ACHN (cell line): ENCODE measurements at places on chromosomes 5 and 9.
A peak's percentile ranks its signal among the peaks of the same experiment; 100 is the strongest.

DNA sequence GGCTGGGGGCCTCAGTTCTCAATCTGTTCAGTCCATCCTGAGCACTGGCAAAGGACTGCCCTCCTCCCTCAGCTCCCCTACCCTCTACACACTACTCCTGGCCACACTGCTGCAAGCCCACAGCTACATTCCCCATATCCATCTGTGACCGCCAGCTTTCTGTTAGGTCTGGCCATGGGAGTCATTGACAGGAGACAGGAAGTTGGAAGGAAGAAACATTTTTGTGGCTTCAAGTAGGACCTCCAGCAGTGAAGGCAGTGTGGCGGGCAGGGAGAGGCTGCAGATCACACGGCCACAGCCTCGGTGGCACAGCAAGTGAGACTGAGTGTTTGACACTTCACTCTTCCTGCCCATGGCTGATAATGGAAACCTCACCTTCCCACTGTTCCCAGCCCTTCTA lies 55.9 kb downstream of the SECISBP2 start:
- peak; percentile 31 for DNase-seq

DNA sequence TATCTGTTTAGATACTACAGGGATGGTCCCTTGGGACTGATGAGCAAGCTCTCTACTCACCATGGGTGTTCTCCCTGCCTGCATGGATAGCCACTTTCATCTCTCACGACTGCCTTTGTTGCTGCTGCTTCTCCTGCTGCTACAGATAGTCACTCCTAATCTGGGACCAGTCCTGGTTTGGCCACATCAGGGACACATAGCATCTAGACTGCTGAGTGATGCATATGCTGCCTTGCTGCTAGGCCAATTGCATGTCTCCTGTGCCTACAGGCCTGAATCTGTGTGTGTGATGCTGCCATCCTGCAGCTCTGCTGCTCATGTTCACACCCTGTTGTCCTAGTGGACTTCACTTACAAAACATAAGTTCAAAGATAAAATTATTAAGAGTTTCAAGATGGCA lies 297.1 kb downstream of the HCN1 start:
- no peak for DNase-seq

DNA sequence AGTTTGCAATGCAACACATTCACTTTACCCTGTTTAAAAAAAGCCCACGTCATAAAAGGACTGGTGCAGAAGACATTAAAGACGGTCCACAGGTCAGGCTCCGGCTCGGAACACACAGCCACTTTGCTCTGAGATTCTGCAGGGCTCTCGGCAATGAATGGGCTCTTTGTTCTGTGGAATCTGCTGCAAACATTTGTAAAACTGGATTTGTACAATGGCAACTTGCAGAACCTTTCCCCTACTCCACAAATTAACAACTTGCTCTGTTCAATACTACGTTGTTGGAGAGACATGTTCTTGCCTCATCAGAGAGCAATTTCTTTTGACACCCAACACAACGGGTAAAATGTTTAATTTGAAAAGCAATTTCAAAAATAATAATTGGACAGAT lies 13.0 kb upstream of the NR5A1 start:
- no peak for DNase-seq

DNA sequence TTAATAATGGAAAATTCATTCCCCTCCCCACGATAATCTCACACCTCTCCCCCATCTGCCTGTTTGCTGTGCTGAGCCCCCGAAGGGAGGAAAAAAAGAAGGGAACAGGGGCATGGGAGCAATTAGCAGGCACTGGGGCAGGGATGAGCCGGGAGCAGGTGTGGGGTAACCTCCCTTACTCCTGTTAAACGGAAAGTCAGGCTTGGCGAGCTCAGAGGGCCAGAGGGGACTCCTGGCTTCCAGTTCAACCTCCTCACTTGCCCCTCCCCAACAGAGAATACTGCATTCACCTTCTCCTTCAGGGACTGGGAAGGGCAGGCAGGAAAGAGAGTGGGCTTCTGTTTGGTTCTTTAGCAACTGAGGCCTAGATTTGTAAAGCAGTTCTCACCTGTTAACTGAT lies 1.6 kb downstream of the AFAP1L1 start:
- DNase-seq: no peak

DNA sequence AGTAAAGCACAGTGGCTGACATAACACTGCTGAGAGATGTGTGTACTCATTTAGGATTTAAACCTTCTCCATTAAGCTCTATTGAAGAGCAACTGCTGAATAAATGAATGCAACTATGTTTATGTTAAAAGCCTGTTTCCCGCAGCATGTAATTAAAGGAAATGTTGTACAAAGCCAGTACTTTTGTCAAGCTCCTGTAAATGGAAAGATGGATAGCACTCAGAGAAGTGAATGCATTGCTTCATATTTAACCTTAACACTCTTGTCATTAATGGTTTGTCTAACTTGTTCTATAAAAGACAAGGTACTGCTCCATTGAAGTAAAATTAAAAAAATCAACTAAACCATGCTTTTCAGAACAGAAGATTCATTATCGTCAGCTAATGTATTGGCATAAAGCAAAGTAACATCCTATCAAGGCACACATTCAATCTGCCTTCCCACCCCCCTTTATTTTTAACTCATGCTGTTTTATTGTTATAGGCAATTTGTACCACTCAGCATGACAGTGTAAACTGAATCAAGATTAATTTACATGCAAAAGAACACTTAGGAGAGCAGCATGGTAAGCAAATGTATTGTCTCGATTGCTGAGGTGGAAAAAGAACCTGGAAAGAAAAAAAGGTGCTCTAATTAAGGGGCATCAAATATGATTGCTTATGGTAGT lies 240.9 kb upstream of the TBCA start:
- no peak for DNase-seq

GRCh38 chr5:81907012-81907635 lies 64.7 kb upstream of the ATG10 start:
- DNase-seq: no peak

DNA sequence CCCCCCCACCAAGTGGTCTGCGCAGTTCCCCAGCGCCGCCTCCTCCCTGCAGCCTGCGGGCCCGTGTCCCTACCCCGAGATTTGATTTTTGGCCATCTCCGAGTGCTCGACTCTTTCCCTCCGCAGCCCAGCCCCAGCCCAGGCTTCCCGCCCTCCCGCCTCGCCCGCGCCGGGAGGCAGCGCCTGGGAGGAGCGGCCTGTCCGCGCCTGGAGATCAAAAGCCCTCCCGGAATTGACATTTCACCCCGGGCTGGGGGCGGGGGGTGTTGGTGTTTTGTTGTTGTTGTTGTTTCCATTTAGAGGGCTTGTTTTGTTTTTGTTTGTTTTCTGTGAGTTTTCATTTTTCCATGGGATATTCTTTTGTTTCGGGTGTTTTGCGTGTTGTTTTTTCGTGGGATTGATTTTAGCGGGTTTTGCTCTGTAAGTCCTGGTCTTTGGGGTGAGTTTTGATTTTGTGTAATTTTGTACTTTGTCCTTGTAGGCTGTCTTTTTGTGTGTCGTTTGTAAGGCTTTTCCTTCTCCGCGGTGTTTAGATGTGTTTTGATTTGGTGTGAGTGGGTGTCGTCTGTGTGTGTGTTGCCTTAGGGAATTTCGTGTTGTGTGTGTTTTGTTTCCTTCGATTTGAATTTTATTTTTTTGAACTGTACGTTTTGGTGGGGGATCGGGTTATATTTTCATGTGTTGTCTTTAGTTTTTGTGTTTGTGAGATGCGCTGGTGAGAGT lies 1.7 kb upstream of the PAX5 start:
- DNase-seq: no peak

DNA sequence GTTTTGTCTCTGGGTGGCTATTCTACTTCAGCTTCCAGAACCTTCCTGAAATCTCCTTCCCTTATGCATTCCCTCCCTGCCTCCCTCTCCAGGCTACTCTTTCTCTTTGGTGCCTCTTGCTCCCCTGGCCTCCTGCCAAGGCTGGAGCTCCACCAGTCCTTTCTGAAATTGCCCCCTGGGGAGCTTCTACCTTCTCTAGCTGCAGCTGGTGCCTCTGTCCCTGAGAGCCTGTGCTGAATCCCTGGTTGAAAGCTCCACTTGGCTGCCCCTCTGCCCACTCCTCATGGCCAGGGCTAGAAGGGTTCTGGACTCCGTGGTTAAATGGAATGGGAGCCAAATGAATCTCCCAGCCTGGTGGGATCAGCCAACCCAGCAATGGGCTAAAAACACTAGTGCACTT lies 80.1 kb downstream of the COL15A1 start:
- no peak for DNase-seq
